Bone marrow (tissue), 2 donors: ENCODE measurements at places on chromosomes 6 and 20.

GRCh38 chr6:14550822-14551221 lies 433.2 kb downstream of the CD83 start:
- no peak for DNase-seq

DNA sequence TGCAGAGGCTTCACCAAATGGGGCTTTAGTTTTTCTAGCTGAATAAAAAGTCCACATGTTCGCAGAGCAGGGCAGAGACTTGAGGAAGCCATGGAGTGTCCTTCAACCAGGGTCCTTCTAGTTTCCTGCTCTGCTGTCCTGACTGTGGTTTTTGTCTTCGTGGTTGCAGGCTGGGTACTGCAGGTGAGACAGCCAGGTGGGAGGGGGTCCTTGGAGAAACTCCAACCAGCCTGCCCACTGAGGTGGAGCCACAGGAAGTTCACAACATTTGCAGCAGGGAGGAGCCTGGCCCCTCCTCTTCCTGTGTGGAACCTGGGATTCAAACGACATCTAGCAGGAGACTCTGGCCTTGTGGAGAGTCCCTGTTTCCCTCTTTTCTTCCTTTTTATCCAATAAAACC lies 68.8 kb upstream of the MYLIP start:
- no peak for DNase-seq

DNA sequence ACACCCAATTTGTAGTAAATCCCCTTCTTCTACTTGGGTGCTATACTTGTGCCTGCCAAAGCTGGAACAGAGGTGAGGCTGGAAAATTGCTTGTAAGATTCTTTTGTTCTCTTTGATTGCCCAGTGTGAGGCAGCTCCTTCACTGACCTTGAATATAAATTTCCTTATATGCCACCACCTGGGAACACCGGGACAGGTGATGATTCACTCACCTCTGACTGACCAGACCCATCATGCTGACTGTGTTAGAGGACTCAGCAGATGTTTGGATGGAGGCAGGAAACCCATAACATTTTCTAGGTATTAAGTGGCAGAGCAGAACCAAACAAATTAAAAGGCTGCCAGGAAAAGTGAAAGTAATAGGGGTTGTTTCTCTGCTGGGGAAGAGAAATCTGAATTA lies 120.9 kb downstream of the GRM1 start:
- DNase-seq = no peak

- peak; percentile 64 for DNase-seq
Observed at GRCh38 chr6:88780714-88781389, 182.6 kb downstream of the RNGTT start.

DNA sequence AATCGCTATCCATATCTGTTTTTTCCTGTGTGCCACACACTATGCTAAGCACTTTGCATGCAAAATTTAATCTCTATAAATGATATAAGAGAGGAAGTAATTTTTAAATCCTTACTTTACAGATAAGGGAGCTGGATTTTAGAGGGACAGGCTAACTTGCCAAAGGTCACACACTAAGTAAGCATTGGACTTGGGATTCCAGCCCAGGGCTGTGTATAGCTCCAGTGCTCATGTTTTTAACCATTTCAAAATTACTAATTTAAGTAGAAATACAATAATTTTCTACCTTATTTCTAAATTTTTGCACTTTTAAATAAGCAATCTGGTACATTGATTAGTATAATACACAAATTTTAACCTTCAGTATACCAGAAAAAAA lies 144.6 kb downstream of the UST start:
- DNase-seq = no peak

DNA sequence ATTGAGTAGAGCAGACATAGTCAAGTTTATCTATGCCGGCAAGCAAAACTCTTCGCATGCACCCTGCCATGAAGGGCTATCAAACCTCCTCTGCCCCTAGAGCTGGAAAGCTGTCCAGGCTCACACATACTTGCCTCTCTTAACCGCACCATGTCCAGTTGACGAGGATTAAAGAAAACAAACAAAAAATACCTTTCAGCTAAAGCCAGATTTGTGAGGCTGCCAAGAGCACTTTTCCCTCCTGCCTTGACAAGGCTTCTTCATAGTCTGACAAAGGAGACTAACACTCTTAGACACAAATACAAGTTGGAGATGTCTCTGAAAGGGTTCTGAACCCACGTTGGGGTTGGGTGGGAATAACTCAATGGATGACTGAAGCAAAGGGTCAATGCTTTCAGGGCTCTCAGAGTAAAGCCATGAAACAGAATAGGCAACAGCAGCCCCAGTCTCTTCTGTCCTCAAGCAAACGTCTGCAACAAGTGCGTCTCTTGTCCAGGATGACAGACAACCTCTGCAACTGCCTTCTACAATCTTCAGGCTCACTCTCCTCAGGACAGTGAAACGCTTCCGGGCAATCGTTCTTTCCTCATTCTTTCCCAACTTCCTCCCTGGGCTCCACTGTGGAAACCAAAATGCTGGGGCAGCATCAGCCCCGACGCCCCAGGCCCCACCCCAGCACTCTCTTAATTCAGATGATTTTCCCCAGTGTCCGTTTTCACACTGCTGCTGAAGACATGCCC lies 57.8 kb downstream of the AGPAT4 start:
- no peak for DNase-seq

- no peak for DNase-seq
Observed at GRCh38 chr6:50123688-50124087, 74.0 kb upstream of the DEFB112 start.

GRCh38 chr6:24683297-24684296 lies 16.7 kb downstream of the ACOT13 start:
- no peak for DNase-seq

- DNase-seq = no peak
Observed at GRCh38 chr6:146200176-146200575, 171.3 kb downstream of the GRM1 start.

- DNase-seq = no peak
Observed at GRCh38 chr6:134177236-134177635, 124.8 kb upstream of the SLC2A12 start.

- no peak for DNase-seq
Observed at GRCh38 chr6:111503660-111504059, 20.6 kb upstream of the REV3L start.

DNA sequence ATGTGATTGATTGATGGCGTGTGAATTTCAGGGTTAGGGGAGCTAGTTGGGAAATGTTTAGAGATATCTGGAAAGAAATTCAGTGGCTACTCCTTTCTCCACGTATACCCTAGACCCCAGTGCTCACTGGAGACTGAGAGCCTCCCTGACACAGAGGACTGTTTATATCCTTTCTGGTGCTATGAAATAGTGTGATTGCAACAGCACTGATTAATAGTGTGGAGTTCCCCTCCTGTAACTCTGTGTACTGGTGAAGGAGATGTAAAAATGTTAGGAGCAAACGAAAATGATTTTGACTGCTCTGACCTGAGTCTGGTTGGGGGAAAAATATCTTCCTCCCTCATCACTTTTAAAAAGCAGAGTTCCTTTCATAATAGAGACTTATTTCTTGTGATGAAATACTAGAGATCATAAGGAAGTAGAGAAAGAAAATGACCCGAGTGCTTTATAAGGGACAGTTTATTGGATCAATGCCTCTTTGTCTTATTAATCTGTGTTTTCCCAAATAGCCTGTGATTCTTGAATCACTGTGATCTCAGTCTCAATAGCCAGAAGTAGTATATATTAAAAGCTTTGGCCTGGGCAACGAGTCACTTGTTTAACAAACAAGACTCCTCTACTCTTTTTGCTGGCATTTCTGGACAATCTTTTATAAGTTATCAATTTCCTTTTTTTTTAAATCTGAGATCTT lies 92.3 kb downstream of the RNF182 start:
- no peak for DNase-seq

DNA sequence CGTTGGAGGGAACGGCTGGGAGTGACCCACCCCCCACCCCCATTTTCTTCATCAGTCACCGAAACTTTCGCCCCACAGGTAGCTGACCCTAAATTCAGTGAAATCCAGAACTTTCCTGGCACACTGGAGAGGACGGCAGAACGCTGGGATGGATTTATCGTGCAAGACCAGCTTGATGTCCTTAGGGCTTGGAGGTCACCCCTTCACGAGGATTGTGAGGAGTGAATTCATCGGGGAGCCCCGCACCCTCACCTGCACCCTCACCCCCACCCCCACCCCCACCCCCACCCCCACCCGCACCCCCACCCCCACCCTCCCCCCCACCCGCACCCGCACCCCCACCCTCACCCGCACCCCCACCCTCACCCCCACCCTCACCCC lies 13.3 kb upstream of the TCFL5 start:
- DNase-seq = no peak

GRCh38 chr6:136738692-136739057 lies 53.6 kb downstream of the MAP3K5 start:
- DNase-seq = no peak

DNA sequence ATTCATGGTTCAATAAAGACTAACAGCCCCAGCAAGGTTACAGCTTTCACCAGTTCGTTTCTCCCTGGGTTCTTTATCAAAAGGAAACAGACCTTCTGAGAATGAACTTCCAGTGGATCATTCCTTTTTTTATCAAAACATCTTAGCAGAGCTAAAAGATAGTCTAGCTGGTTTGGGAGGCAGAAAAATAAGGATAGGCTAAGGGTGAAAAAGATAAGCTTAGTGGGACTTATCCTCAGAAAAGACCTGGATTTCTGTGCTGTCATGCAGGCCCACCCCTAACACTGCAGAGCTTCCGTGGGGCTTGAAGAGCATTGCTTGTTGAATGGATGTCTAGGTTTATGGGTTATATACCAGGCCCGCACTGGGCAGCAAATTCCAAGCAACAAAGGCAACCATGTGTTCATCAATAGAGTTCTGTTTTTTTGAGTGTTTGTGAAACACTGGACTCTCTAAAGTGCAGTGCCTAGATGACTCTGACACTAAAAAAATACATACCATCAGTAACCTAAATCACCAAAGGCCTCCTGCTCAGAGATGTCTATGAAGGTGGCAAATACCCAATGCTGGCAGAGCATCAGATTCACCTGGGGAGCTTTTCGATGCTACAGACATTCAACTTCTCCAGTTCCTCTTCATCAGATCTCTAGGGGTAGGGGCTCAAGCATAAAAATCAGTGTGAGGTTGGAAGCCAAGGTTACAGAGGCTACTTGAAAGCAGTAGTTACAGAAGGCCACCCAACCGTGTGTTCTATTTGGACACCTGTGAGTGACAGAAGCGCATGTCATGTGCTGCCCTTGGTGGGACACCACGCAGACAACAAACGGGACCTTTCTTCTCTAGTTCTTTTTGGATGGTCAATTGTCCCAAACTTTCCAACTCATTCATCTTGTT lies 53.0 kb downstream of the TNFAIP3 start:
- no peak for DNase-seq

DNA sequence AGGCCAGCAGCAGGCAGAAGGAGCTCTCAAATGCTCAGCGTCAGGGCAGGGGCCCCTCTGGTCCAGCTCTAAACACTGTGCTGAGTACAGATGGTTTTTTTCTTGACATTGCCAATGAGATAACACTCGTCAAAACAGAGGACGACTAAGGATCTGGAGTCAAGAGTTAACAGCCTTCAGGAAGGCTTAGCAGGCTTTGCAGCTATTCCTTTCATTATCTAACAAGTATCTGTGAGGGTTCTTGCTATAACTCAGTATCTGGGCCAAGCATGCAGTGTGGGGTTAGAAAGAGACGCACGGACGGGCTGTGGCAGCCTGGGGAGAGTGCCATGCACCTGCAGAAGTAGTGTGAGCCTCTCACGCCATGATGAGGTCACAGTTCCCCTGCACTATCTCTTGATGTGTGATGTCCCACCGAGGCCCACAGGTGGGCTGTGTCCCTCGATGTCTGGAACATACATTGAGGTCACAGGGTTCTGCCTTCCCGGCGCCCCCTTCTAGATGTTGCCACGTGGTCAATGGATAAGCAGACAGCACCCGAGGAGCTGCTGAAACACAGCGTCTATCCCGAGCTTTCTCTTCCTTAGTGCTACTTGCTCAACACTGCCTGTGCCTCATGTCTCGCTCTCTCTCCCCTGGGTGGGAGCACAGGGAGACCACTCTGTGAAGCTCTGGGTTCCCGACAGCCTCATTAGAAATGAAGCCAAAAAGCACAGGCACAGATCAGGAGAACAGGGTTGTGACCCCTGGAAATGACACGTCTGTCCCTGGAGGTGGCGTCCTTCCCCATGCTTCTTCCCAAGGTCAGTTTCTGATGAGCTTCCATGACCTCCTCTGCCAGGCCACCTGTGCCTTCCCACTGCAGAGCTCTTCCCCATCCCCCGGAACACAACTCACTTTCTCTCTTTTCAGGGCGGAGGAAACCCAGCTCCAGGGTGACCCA lies 85.5 kb upstream of the RPS6KA2 start:
- DNase-seq = no peak

DNA sequence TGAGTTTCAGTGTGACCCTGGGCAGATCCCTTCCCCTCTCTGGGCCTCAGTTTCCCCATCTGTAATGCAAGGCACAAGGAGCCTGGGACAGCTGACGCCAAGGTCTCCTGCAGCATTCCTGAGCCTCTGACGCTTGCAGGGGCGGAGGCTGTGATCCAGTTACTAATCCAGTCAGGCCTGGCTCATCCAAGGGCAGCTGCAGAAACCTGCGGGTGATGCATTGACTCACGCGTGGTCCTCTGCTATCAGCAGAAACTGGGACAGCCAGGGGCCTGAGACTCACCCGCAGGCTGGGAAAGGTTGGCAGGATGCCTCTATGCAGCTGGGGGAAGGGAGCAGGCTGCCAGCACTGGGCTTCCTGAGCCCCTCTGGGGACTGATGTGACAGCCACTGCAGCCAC lies 65.0 kb upstream of the SIRPA start:
- no peak for DNase-seq
